Erythroblast (primary cell): ENCODE measurements at places on chromosomes 2 and 18.

DNA sequence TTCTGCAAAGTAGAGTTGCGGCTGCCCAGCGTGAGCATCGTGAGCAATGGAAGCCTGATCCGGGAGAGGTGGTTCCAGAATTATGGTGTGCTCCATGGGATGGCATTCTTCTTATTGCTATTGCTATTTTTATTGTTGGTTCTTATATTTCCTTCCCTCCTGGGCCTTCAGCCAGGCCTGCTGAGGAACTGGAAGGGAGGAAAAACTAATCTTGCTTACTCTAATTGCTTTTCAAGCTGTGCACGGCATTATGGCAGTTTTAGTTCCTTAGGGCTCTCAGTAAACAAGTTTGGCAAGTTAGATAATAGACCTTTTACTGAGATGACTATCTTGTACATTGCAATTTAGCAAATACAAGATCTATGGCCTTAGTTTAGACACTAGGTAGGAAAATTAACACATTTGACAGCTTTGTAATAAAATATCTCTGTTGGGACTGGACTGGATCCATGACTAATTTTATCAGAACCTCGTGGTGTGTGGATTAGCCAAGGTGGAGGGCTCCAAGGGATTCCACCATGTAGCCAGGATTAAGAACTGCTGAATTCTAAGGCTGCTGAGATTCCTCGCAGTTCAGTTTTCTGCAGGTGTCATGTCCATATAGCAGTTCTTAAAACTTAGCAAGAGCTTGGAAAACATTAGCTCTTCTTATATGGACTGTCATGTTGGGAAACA lies 6.0 kb downstream of the RSAD2 start:
- DNase-seq: no peak

- DNase-seq: no peak
These were observed 116.2 kb downstream of the GATA6 start for GRCh38 chr18:22285361-22286140.

- peak; percentile 16 for DNase-seq
These were observed 58.2 kb downstream of the KLHL14 start for GRCh38 chr18:32714571-32715148.

DNA sequence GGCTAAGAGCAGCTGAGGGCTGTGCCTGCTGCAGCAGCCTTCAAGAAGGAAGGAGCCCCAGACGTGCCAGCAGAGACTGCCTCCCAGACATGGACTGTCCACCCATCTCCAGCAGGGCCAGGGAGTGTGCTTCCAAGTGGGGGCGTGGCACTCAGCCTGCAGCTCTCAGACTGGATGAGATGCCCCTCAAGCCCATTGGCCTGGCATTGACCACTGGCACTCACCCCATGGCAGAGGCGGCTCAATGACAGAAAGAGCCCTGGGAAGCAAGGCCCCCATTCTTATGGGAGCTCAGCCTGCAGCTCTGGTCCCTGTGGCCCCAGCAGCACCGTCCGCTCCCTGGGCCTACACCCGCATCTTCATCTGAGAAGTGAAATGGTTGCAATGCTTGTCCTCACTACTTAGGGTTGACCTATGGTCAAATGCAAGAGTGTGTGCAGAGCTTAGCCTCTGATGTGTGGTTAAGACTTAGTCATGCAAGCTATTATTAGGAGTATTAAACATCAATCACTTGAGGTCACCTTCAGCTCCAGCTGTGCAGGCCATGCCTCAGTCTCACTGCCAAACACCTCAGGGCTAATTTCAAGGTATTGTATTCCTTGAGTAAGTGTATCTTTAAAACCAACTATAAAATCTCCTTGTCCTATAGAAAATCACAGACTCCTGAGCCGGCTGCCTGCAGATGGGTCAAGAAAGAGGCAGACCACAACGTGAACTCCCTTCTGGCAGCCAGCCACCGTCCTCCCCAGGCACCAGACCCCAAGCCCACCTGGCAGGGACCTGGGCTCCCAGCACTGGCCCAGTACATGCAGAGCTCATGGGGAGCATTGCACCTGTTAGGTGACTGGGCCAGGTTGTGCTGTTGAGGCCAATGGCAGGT lies 194.8 kb downstream of the NDUFA10 start:
- DNase-seq: no peak

DNA sequence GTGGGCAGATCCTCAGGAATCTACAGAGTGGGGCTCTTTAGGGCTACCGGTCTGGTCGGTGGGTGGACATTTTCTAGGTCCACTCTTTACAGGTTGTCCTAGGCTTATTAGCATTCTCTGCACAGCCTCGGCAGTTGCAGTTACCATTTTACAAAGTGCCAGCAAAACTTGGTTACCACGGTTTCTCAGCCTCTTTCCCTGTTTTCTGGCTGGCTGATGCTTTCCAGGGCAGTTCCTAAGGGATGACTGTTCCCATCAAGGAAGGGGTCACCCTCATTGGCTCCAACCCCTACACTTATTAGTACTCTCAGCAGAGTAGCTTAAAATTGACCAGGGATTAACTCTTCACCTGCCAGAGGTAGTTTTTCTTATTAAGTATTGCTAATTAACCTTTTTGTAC lies 2.0 kb upstream of the AQP4 start:
- no peak for DNase-seq

DNA sequence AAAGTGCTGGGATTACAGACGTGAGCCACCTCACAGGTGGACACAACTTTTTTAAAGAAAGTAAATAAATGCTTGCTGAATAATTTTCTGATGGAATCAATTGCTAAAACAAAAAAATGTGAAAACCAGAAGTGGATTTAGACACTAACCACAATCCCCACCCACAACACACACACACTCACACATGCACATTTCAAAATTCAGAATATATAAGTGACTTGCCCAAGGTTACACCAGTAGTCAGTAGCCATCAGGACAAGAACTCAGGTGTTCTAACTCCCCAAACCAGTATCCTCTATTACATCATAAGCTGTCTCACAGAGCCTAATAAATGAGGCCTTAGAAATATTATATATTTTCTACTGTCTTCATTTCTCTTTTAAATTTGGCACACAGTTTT lies 1923.6 kb upstream of the PIK3C3 start:
- DNase-seq: no peak

- no peak for DNase-seq
These were observed 499.8 kb upstream of the GCFC2 start for GRCh38 chr2:76210551-76210950.

DNA sequence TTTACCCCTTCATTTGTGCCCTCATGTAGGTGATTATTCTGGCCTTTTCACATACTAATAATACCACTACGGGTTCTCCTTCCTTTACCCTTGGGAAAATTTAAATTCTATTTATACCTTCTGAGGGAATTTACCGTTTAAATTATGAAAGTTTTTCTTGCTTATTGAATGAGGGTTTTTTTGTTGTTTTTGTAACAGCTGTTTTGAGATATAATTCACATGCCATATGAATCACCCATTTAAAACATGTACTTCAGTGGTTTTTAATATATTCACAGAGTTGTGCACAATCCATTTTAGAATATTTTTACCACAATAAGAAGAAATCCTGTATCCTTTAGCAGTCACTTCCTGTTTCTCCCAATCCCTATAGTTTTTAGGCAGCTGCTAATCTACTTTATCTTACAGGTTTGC lies 54.7 kb downstream of the EML4 start:
- no peak for DNase-seq
